Activated CD4-positive, alpha-beta T cell treated with anti-CD3 and anti-CD28 coated beads for 36 hours (primary cell): ENCODE measurements at places on chromosomes 11 and 22. TPM values are rescaled to one million over a fixed set of nuclear protein-coding genes. Genes with fewer than 3 reads are reported as not detected.

- no peak for DNase-seq
Observed at GRCh38 chr11:77069969-77070582, 3.3 kb downstream of the CAPN5 start.

DUSP8 gene
- 2.8 TPM for total RNA-seq

DNA sequence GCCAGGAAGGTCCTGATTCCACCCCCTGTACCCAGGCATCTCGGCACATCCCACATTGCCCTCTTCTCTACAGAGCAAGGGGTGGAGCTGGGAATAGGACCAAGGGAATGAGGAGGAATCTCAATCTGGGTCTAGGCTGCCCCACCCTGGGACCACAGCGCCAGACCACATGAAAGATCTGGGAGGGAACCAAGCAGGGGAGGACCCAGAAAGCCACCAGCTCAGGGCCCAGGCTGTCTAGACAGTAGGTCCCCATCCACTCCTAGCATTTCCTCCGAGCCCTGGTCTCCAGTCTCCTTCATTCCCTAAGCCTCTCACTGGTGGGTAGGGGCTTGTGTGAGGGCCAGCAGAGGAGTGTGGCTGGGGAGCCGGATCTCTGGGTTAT, 11.6 kb downstream of the PHLDB1 start:
- no peak for DNase-seq

ZNRF3 gene
- total RNA-seq, result 2.3 TPM

DNA sequence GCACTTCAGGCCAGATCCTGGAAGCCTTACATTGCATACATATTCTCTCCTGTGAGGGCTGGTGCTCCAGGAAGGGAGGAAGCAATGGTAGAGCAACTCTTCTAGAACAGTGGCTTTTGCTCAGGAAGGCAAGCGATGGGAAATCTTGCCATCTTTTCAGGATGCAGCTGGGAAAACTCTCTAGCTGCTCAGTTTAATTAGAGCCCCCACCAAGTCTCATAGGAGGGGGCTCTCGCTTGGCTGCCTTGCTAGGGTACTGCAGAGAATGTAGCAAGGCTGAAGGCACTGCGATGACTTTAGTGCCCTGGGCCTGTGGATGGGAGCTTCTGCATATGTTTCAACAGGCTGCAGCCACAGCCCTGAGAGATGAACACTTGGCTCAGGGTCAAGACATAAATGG, 357.2 kb upstream of the SYN3 start:
- no peak for DNase-seq

DNA sequence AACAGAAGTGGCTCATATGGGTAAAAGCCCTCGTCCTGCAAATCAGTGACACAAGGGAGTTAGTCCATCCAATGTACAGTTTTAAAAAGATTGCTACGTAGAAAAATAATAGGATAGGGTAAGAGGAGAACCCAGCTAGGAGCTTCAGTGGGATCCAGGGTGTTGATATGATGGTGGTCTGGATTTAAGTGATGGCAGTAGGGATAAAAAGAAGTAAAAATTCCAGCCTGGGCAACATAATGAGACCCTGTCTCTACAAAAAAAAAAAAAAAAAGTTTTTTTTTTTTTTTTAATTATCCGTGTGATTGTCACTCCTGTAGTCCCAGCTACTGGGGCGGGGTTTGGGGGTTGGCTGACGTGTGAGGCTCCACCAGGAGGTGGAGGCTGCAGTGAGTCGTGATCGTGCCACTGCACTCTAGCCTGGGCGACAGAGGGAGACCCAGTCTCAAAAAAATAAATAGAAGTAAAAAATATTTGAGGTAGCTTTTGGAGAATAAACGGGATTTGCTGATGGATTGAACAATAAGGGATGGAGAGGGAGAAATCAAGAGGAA, 7.0 kb upstream of the L3MBTL2 start:
- DNase-seq, result peak; percentile 83

GRCh38 chr11:26632691-26633159, 60.7 kb upstream of the MUC15 start:
- DNase-seq, result no peak

GRCh38 chr11:126544108-126545056, 188.9 kb downstream of the ST3GAL4 start:
- no peak for DNase-seq

MEN1 gene
- 38.5 TPM for total RNA-seq

VPREB1 gene
- not detected for total RNA-seq
